ENCODE measurements at places on chromosomes 13 and 19. TPM values are rescaled to one million over a fixed set of nuclear protein-coding genes. Genes with fewer than 3 reads are reported as not detected.

Gene NBEA
- total RNA-seq, result 9.6 TPM

Gene ONECUT3
- total RNA-seq, result not detected

Gene ADGRE3
- not detected for total RNA-seq

Gene ZNF541
- total RNA-seq, result under 0.01 TPM

Gene AKAP8L
- total RNA-seq, result 194 TPM

- peak; percentile 68 for DNase-seq
Measured at GRCh38 chr13:94329754-94330551, 149.5 kb downstream of the DCT start.

DNA sequence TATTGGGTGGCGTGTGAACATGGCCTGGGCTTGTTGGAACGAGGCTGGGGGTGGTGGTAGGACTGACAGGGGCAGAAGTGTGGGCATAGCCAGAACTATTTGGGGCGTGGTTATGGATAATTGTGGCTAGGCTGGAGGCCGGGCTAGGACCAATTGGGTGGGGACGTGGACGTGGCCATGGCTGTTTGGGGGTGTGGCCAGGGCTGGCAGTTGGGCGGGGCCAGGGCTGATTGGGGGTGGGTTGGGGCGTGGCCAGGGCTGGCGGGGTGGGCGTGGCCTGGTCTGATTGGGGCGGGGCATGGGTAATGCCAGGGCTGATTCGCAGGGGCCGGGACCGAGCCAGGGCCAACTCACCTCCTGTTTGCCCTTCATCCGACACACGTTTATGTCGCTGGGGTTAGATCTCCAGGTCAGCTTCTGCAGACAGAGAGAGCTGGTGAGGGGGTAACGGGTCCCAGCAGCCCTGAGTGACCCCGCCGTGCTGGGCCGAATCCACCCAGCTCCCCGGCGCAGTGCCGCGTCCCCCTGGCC lies 2.8 kb downstream of the SEMA6B start:
- DNase-seq, result no peak

DNA sequence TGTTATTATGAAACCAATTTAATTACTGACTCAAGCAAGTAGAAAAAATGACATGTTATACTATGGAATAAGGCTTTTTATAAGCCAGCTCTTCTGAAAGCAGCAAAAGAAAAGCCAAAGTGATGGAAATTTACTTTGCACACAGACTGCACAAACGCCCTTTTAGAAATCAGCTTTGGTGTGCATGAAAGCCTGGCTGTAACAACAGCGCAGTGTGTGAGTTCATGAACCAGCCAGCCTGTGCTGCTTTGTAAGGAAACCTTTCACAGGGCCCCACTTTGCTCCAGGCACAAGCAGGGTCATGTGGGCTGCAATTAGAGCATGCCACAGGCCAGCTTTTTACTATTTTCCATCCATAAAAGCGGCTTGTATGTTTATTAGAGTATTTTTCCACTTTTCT lies 13.6 kb upstream of the IFT88 start:
- no peak for DNase-seq

DNA sequence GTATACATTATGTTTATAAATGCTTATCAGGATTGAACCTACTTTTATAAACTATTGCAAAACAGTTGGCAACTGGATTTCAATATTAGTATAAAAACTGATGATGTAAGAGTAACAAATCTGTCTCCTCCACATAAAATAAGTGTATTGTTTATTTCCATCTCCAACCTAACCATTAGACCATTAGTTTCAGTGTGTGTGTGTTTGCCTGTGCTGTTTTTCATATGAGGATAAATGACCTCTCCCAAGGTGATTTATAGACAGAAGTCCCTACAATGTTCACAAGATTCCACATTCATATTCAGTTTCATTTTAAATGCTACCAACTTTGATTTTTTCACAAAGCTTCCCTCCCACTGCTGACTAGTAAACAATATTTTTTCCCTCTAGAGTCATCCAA lies 871.6 kb downstream of the PCDH9 start:
- DNase-seq, result no peak

DNA sequence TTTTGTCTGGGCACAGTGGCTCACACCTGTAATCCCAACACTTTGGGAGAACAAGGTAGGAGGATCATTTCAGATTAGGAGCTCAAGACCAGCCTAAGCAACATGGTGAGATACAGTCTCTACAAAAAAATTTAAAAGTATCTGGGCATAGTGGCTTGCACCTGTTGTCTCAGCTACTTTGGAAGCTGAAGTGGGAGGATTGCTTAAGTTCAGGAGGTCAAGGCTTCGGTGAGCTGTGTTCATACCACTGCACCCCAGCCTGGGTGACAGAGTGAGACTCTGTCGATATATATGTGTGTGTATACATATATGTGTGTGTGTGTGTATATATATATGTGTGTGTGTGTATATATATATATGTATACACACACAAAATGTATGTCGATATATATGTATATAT lies 833.0 kb downstream of the PCDH9 start:
- no peak for DNase-seq

DNA sequence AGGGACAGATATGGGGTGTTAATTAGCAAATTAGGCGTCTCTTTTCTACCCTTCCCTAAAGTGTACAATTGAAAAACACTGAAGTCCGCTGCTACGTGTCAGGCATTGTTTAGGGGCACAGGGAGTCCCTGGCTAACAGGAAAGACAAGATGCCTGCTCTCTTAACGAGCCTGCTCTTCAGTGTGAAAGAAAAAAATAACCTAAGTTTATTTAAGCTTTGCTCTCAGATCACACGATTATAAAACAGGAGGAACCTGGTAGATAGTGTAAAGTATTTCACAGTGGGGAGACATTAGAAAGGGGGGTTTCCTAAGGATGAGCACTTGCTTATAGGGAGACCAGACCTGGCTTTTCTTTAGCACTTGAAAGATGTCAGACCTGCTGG lies 38.7 kb downstream of the IGFL2 start:
- DNase-seq, result no peak

- no peak for DNase-seq
Measured at GRCh38 chr13:73428706-73429105, 369.9 kb downstream of the KLF5 start.

GRCh38 chr13:104975272-104975671 lies 1560.2 kb downstream of the EFNB2 start:
- no peak for DNase-seq

DNA sequence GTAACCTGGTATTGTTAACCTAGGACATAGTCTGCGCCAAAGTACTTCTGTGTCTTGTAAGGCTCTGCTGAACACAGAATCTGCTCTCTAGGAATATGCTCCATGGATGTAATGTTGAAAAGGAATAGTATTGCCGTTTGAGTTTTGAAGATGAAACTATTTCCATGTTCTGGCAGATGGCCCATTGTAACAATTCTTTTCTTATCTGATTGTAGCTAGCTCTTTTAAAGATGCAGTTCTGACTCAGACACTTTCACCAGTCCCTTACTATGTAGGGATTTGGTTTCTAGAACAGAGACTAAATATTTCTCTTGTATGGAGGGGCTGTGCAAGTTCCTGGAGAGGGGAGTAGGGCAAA lies 185.6 kb downstream of the MTUS2 start:
- no peak for DNase-seq

- DNase-seq, result no peak
Measured at GRCh38 chr13:49524740-49525501, 29.2 kb downstream of the PHF11 start.

DNA sequence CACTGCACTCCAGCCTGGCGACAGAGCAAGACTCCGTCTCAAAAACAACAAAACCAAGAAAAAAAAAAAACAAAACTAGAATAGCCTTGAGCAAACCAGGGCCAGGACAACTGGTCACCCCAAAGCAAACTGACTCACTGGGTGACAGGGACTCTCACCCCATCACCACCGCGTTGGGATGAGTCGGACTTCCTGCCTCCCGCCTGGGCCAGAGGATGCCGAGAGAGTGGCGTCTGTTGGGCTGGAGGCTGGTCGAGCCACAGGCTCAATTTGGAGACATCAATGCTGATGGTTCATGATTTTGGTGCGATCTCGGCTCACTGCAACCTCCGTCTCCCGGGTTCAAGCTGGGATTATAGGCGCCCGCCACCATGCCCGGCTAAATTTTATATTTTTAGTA lies 11.6 kb downstream of the TMPRSS9 start:
- DNase-seq, result no peak

All from tibial nerve (tissue), 4 donors.